ENCODE measurements at places on chromosomes 3 and 15. TPM values are rescaled to one million over a fixed set of nuclear protein-coding genes. Genes with fewer than 3 reads are reported as not detected.

The TRPM1 gene
- not detected for total RNA-seq

The CA12 gene
- total RNA-seq, result 1.1 TPM

- DNase-seq, result no peak
- no peak overlapping the region for H3K4me3 ChIP-seq
- no peaks in the 10 kb centered on the region for H3K36me3 ChIP-seq
- H3K27me3 ChIP-seq, result peaks cover 15% of the 10 kb centered on the region
- H3K4me1 ChIP-seq, result peaks cover 6% of the 10 kb centered on the region
Measured at GRCh38 chr3:63338351-63338750, 60.2 kb downstream of the SYNPR start.

GRCh38 chr3:45965253-45965652 is 22.0 kb downstream of the CXCR6 start:
- H3K4me3 ChIP-seq, result no peak overlapping the region
- H3K27ac ChIP-seq, result no peak overlapping the region
- no peaks in the 10 kb centered on the region for H3K4me1 ChIP-seq

GRCh38 chr3:146501752-146502151 is 32.4 kb upstream of the PLSCR2 start:
- H3K4me1 ChIP-seq, result peaks cover 7% of the 10 kb centered on the region
- H3K36me3 ChIP-seq, result no peaks in the 10 kb centered on the region
- no peak overlapping the region for H3K27ac ChIP-seq
- H3K27me3 ChIP-seq, result no peaks in the 10 kb centered on the region
- DNase-seq, result no peak
- no peak overlapping the region for H3K4me3 ChIP-seq

DNA sequence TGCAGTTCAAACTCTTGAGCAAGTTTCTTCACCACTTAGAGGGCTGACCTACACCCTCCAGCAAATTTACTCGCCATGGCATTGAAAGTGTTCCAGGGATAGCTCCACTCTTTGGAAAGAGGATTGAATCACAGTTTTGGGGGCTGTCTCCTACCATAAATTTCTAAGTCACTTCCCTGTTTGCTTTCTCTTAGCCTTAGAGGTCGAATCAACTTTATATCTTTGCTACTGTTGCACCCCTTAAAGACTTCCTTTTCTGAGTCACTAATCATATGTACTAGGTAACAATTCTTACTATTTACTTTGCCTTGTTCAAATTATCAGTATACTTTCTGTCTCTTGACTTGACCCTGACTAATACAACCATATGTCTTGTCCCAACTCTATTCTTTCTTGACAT is 1151.8 kb upstream of the ALCAM start:
- H3K36me3 ChIP-seq, result no peaks in the 10 kb centered on the region
- H3K27me3 ChIP-seq, result no peaks in the 10 kb centered on the region
- no peak overlapping the region for H3K4me3 ChIP-seq
- H3K27ac ChIP-seq, result no peak overlapping the region

- no peaks in the 10 kb centered on the region for H3K27me3 ChIP-seq
- no peaks in the 10 kb centered on the region for H3K4me1 ChIP-seq
- H3K36me3 ChIP-seq, result no peaks in the 10 kb centered on the region
- no peak for DNase-seq
- no peak overlapping the region for H3K27ac ChIP-seq
- no peak overlapping the region for H3K4me3 ChIP-seq
Measured at GRCh38 chr3:151687076-151687475, 46.7 kb upstream of the AADACL2 start.
